Mesothelial cell of epicardium (in vitro differentiated cells): ENCODE measurements at places on chromosomes 7 and 10.
A peak's percentile ranks its signal among the peaks of the same experiment; 100 is the strongest.

DNA sequence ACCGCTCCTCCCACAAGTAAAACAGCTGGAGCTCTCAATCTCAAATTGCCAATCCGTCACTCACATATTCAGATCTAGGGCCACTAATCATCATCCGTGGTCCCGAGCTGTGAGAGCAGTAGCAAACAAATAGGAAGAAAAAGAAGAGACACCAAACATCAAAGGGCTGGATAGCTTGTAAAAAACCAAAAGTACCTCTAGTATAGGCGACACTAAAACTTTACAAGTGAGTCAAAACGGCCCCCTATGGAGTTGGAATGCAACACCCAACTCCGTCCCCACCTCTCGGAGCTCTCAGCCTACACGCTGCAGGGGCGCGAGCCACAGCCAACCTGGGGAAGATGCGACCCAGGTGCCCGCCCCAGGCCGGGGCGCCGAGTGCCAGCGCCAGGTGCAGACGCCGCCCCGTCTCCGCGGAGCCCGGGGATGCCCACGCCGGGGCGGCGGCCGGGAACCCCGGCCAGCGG is 581 bp downstream of the FAM3C start:
- peak; percentile 49 for DNase-seq

- DNase-seq = no peak
Measured at GRCh38 chr10:131689016-131689415, 211.8 kb upstream of the PPP2R2D start.

GRCh38 chr7:95430864-95431263 is 4.0 kb downstream of the PON2 start:
- DNase-seq = no peak

DNA sequence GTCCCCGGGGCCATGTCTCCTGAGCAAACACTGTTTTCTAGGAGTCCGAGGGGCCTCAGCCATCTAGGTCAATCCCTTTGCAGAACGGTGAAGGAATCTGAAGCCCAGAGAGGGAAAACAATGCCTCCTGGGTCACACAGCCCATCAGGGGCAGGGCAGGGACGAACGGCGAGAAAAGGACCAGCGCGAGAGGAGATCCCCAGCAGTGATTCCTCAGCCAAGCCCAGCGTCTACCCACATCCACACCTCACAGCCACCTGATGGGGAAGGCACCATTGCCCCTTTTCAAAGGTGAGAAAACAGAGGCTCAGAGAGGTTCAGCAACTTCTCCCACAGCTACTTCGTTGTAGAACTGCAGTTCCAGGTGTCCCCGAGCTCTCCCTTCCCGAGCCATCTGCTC is 17.9 kb upstream of the PSMG3 start:
- DNase-seq = no peak

GRCh38 chr7:2873146-2873545 is 29.0 kb upstream of the GNA12 start:
- DNase-seq = no peak

DNA sequence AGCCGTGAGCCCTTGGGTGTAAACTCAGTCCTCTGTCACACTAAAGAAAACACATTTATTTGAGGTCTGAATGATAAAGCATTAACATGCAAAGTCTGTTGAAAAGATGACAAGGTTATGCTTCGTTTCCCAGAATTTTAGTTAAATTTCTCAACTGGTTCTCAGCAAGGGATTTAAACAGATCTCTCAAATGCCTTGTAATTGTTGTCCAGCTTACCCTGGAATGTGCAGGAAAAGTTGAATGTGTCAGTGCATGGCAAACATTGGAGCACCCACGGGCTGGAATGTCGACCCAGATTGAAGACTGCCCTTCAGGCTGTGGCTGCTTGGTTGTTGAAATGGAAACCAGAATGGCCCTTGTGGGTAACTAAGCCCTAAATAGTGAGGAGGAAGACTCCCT is 191.8 kb downstream of the TRIL start:
- no peak for DNase-seq
